ENCODE measurements at places on chromosomes 1 and 21. TPM values are rescaled to one million over a fixed set of nuclear protein-coding genes. Genes with fewer than 3 reads are reported as not detected.

DNA sequence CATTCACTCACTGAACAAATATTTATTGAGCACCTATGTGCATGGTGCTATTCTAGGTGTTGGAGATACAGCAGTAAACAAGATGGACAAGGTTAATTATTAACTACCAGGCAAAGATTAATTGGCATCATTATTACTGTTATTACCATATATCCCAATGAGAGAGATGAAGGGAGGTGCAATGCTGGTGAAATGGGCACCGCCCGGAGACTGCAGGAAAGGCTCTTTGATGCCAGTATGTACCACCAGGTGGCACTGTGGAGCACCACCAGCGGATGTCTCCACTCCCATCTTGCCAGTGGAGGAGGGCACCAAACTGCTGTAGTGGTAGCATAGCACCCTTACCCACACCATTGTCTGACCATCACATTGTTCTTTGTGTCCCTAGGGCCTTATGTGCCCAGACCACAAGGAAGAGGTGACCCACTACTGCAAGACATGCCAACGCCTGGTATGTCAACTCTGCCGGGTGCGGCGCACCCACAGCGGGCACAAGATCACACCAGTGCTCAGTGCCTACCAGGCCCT lies 3.0 kb downstream of the TRIM46 start:
- no peaks in the 10 kb centered on the region for H3K27me3 ChIP-seq
- H3K4me1 ChIP-seq = peaks cover 17% of the 10 kb centered on the region
- DNase-seq = peak; percentile 62
- H3K27ac ChIP-seq = peak overlapping the region; percentile 28
- peaks cover 29% of the 10 kb centered on the region for H3K36me3 ChIP-seq

DNA sequence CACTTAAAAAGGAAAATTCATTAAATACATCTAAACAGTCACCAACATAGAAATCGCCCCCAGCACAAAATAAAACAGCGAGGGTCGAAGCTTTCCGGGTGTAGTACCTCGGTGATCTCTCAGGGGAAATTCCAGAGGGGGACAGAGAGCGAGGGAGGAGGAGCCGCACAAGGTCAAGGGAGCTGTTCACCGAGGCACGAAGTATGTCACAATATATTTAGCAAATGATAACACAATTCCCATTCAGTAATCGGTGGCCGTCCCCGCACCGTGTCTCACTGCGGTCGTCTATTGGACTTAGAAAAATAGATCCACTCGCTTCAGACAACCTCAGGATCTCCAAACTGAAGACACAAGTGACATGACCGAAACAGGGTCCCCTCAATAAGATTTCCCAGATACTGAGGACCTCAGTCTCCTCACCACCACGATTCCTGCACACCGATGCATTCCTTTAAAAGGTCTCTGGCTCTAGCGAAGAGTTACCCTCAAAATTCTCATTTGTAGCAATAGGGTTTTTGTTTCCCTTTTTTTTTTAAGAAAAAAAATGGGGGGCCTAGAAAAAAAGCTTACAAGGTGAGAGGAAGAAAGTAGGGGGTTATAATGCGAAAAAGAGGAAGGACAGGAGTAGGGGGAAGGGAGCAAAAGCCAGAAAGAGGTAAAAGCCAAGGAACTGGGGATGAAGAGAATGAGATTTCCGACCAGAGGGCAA lies 1.1 kb downstream of the LPGAT1 start:
- H3K27ac ChIP-seq = peak overlapping the region; percentile 64
- DNase-seq = no peak
- no peak overlapping the region for H3K4me3 ChIP-seq
- H3K4me1 ChIP-seq = peaks cover 40% of the 10 kb centered on the region
- no peaks in the 10 kb centered on the region for H3K27me3 ChIP-seq

- H3K27me3 ChIP-seq = no peaks in the 10 kb centered on the region
- DNase-seq = no peak
- H3K36me3 ChIP-seq = no peaks in the 10 kb centered on the region
- peaks cover 4% of the 10 kb centered on the region for H3K4me1 ChIP-seq
- H3K4me3 ChIP-seq = no peak overlapping the region
Observed at GRCh38 chr1:24151175-24151533, 8.2 kb upstream of the IL22RA1 start.

- no peak overlapping the region for H3K27ac ChIP-seq
- no peak for DNase-seq
- no peaks in the 10 kb centered on the region for H3K36me3 ChIP-seq
- H3K27me3 ChIP-seq = no peaks in the 10 kb centered on the region
Observed at GRCh38 chr1:175881246-175881976, 138.0 kb upstream of the TNR start.

GRCh38 chr1:99397029-99397428 lies 132.7 kb downstream of the PLPPR4 start:
- H3K27me3 ChIP-seq = no peaks in the 10 kb centered on the region
- H3K27ac ChIP-seq = no peak overlapping the region
- H3K36me3 ChIP-seq = no peaks in the 10 kb centered on the region
- DNase-seq = no peak
- no peak overlapping the region for H3K4me3 ChIP-seq

DNA sequence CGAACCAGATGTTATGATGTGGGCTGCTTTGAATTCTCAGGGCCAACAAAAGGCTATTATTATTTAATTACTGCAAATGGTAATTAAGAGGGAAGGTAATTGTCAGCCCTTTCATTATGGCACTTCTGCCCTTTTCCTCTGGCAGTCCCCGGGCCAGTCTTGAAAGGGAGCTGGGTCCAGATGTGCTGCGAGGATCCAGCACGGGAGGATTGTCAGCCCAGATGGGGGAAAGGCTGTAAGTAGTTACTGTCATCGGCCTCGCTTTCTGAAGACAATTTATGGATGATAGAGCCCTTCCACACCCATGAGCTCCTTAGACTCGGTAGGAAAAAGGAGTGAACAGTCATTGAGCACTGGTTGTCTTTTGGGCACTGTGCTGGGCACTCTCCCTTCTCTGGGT lies 8.7 kb upstream of the ZNF362 start:
- H3K4me3 ChIP-seq = no peak overlapping the region
- DNase-seq = no peak
- no peaks in the 10 kb centered on the region for H3K4me1 ChIP-seq
- H3K36me3 ChIP-seq = no peaks in the 10 kb centered on the region
- H3K27ac ChIP-seq = no peak overlapping the region

DNA sequence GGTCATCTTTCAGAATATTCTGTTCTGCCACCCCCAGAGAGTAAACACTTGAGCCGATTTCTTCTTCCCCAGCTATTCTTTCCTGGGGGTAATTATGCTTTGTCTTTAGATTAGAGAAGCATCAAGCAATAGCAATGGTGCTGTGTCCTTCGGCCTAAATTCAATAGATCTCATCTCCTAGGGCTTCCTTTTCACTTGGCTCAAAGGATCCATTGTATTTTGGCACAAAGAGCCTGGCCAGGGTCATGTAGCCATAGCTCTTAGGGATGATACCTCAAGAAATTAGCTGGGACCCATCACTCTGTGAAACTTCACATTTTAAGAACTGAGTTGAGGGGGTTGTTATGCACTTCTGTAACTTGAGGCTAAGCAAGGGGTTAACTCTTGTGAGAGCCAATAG lies 27.0 kb downstream of the MRPS6 start:
- no peak overlapping the region for H3K27ac ChIP-seq
- H3K4me3 ChIP-seq = no peak overlapping the region
- no peak for DNase-seq
- H3K4me1 ChIP-seq = no peaks in the 10 kb centered on the region
- H3K36me3 ChIP-seq = peaks cover 18% of the 10 kb centered on the region

DNA sequence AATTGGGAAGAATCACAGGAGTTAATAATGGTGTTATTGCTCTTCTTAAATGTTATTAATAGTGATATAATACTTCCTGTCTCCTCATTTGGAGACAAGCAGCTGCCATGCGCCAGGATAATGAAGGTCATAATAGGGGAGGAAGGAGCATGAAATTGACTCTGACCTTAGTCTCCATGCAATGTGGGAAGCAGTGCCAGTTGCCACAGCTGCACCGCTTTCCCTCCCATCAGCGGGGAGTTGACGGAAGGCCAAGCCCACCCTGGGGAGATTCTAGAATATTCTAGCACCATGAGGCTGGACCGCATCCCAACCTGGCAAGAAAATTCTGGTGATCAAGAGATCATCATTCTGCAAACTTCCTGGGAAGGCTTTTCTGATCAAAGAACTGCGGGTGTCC lies 11.0 kb upstream of the OLIG1 start:
- no peak for DNase-seq
- H3K27ac ChIP-seq = no peak overlapping the region
- H3K36me3 ChIP-seq = no peaks in the 10 kb centered on the region
- H3K4me1 ChIP-seq = no peaks in the 10 kb centered on the region
- H3K27me3 ChIP-seq = no peaks in the 10 kb centered on the region
- H3K4me3 ChIP-seq = no peak overlapping the region

DNA sequence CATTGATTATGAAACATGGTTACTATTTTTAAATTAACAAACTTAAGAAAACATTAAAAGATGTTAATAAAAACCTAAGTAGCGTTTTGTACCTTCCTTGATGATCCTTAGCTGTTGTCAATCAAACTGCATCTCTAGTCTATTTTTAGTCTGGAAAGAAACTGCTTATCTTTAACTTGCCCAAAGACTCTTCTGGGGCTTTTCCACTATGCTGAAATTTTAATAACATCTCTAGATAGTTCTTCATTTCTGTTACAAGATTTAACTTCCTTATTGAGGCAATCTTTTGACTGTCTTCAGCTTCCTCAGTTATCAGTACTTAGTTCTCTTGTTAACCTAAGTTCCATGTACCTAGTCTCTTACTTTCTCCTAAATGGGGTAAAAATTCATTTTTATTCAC lies 135.9 kb upstream of the HMCN1 start:
- peaks cover 5% of the 10 kb centered on the region for H3K4me1 ChIP-seq
- H3K36me3 ChIP-seq = no peaks in the 10 kb centered on the region
- H3K4me3 ChIP-seq = no peak overlapping the region
- no peak for DNase-seq
- H3K27me3 ChIP-seq = no peaks in the 10 kb centered on the region

DNA sequence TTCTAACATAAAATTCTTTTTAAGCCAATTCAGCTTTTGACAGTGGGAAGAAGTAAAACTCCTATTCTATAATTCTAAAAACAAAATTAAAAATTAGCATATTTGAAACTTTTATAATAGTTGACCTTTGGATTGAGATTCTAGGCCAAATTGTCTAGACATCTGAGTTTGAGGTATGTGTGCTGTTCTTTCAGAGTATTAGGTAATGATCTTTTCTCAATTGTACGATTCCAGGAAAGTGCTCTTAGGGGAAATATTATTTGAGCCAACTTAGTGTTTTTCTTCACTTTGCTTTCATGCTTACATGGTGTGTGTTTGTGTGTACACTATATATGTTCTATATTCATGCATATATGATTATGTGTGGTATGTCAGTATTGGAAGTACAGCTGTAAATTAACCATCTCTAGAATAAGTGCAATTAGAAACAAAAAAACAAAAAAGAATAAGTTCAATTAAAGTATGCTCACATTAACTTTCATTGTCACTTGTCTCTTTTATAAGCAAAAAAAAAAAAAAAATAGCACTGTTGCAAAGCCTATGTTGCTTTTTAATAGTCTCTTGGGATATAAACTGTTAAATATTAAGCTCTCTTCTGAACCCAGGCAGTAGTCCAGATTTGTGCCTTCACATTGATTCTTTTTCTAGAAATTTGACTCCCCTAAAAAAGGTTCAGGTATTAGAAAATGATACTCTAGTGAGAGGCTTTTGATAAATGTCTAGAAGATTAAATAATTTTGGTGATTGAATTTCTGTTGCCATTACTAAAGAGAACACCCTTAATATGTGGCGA lies 132.2 kb downstream of the ATP5PO start:
- no peaks in the 10 kb centered on the region for H3K36me3 ChIP-seq
- H3K27me3 ChIP-seq = no peaks in the 10 kb centered on the region
- no peak overlapping the region for H3K27ac ChIP-seq
- no peaks in the 10 kb centered on the region for H3K4me1 ChIP-seq
- DNase-seq = no peak
- no peak overlapping the region for H3K4me3 ChIP-seq

Gene ITPKB
- 199 TPM for total RNA-seq

Gene TBX15
- total RNA-seq = not detected

Gene SPRR3
- not detected for total RNA-seq

Gene BEND5
- total RNA-seq = 8.7 TPM

Gene SLC1A7
- total RNA-seq = 1.8 TPM

Gene KIF26B
- total RNA-seq = 0.24 TPM
